RWPE1 (cell line): ENCODE measurements at places on chromosomes 6 and 20.

DNA sequence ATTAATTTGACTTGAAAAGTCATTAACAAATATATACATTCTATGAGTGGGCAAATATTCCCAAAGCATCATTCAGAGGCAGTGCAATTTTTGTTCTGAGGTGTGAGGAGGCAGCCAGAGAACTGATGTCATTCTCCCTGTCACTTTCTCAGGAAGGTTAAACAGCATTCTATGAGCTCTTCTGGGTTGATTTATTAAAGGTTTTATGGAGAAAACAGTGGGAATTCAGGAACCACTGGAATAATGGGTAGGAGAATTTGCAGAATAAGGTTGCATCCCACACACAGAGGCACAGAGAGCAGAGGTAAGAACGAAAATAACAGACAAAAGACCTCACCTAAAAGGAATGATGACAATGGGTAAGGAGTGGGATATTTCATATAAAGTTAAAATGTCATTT, 860.6 kb downstream of the TFAP2A start:
- no peak for DNase-seq

DNA sequence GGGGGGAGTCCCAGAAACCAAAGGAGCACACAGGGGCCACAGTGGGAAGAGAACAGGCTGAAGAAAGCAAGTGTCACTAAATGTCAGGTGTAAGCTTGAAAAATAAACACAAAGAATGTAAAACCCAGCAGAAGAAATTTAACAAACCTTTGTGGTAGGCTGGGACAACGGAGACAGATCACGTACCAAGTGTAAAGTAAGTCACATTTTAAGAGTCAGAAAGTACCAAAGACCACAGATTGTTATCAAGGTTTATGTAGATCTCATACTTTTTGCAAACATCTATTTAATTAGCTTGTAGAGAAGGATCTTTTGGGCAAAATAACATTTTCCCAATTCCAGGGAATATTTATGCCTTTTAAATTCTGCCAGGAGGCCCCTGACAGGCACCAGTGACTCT, 1.6 kb downstream of the CLIC5 start:
- no peak for DNase-seq

DNA sequence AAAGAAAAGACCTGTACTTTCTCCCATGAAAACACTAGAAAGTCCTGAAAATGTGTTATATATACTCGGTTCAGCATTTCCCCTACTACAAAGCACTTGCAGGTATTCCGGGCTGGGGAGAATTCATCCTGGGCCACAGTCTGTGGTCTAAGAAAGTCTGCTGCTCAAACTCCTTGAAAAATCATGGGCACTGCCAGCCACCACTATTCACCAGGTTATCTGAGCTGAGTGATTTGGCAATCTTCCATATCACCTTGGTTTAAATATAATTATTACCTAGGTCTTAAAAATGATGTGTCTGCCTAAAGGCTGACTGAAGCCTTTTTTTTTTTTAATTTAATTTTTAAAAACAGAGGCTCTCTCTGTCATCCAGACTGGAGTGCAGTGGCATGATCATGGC, 11.3 kb downstream of the FKBP5 start:
- no peak for DNase-seq

DNA sequence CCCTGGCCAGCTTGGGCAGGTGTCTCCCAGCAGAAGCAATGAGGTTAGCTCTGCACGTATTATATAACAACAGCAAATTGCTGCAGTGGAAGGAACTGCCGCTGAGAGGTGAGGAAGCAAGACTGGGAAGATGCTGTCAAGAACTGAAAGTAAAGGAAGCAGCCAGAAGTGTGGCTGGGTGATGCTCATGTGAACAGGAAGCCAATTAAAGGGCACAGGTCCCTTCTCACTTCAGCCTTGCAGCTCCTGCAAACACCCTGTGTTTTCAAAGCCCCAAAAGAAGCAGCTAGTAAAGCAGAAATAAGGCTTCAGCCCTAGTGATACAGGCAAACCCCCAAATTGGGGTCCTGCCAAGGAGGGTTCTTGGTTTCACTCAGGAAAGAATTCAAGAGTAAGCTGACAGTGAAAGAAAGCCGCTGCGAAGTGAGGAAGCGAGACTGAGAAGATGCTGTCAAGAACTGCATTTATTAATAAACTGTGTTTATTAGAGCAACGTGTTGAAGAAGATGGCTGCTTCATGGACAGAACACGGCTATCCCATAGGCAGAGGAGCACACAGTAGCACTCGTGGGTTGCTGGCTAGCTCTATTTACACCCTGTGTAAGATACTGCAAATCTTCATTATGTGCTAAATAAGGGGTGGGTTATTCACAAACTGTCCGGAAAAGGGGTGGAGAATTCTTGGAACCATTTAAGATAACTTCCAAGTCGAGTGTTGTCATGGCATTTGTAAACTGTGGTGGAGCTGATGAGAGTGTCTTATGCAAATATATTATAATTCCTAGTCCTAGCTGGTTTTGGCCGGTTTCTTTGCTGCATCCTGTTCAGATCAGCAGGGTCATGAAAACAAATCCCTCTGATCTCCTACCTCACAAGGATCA, 152.2 kb downstream of the LINC00237 start:
- DNase-seq, result no peak

GRCh38 chr20:45361793-45362192, 1.2 kb upstream of the SYS1 start:
- DNase-seq, result no peak

GRCh38 chr6:156345700-156346099, 431.5 kb upstream of the ARID1B start:
- no peak for DNase-seq

DNA sequence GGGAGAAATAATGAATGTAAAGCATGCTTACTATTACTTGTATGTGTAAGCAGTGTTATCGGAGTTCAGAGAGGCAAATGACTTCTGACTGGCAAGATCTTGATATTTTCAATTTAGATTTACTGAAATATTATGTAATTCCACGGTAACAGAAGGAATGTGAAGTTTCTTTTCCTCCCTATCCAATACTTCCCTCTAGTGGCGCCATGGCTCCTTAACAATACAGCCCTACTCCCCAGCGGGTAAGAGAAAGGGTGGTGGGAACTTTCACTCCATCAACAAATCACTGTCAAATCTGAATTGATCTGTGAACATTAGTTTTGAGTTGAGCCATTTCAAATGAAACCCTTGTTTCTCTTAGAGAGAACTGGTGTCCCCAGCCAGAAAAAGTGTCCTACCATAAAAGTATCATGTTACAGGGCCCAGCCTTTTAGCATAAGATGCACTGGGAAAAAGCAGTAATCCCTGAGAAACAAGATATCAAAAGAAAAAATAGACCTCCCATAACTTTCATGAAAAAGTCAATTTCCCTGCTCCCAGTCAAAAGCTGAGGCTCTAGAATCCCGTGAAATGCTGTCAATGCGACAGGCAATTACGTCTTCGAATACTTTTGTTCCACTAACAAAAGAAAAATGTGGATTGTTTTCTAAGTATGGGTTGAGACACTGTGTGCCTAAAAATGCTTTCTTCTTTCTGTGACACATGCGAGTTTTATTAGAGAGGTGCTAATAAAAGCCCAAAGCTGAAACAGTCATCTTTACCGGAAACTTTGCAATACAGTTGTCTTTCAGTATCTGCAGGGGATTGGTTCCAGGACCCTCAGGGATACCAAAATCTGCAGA, 12.9 kb downstream of the COX7A2 start:
- DNase-seq, result peak; percentile 66

DNA sequence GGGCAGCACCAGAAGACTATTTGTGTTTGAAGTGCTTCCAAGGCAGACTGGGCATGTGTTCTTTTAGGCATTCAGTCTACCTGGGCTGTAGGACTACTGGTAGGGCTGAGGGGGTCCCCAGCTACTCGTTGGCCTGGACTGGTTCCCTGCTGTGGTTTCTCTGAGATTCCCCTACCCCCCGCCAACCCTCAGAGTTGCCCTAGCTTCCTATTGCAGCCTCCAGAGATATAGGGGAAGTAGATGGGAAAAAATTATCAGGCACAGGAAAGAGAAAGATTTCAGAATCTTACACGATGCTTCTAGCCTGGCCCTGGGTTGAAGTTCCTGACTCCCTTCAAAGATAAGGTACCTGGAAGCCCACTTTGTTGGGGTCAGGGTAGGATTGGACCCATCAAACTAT, 22.5 kb downstream of the BRPF3 start:
- DNase-seq, result no peak

- no peak for DNase-seq
Observed at GRCh38 chr6:37454420-37455140, 21.6 kb downstream of the CMTR1 start.

- peak; percentile 22 for DNase-seq
Observed at GRCh38 chr6:158452191-158452590, 107.7 kb upstream of the TMEM181 start.

DNA sequence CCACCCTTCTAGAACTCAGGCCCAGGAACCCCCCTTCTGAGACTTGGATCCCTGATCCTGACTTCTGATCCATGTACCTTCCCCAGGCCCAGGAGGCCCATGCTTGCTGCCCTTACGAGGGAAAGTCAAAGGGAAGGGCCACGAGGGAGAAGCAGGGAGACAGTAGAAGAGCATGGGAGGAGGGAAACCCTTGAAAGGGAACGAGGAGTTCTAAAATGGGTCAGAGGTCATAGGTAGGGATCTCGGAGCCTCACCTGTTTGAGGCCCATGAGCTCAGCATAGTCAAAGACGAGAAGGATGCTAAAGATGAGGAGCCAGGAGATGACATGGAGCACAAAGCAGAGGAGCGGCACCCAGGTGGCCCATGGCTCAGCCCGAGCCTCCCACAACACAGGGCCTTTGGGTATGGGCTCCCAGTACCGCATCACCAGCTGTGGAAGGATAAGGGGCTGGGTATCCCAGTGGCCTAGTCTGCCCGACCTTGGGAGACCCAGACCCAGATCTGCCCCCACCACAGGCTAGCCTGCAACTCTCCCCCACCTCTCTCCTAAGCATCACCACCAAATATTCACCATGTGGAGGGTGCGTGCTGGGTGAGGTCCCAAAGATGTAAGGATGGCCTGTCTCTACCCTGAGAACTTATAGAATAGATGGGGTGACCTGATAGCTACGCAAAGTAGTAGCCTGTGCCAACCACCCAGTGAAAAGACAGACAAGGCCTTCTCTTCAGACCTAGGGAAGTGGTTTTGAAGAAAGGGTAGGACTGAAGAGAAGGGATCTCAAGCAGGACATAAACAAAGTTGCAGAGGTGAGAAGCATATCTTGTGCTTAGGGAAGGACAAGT, 1.5 kb downstream of the NRM start:
- DNase-seq, result no peak

- DNase-seq, result no peak
Observed at GRCh38 chr6:20058912-20059311, 153.4 kb downstream of the MBOAT1 start.

GRCh38 chr6:74447013-74447412, 751.0 kb downstream of the CD109 start:
- no peak for DNase-seq

GRCh38 chr20:19969106-19969505, 48.1 kb upstream of the NAA20 start:
- DNase-seq, result no peak

DNA sequence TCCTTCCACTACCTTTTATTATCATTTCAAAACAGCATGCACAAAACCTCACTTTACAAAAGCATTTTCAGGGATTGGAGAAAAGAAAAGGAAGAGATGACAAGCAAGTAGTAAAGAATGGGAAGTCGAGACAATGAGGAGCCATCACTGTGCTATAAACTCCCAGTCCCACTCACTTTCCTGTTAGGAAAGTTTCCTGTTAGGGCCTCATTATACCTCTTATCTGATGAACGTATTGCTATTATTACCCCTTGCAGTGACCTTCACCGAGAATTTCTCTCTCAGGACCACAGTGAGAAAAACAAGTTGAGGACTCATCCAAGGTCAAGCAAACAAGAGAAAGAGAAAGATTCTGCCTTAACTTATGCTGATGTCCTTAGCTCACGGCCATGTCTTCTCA, 28.8 kb downstream of the LAMP5 start:
- no peak for DNase-seq

GRCh38 chr6:80886475-80886874, 780.0 kb downstream of the BCKDHB start:
- DNase-seq, result no peak
